ENCODE measurements at places on chromosomes 12 and 14.

DNA sequence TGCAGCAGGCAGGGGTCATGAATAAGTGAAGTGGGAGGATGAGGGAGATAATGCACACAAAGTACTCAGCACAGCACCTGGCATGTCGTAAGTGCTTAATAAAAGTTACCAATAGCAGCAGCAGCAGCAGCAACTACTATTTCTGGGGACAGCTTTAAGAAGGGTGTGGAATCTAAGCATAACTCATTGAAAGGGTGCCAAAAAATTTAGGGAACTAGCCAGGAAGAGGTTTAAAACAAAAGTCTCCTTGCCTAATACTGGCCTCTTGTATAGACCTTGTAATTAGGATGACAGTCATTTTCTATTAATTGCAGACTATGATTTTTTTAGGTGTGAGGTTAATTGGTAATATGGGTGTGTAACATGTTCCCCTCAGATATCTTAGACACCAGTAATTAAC lies 179.9 kb downstream of the PTPN11 start:
- no peak for DNase-seq

DNA sequence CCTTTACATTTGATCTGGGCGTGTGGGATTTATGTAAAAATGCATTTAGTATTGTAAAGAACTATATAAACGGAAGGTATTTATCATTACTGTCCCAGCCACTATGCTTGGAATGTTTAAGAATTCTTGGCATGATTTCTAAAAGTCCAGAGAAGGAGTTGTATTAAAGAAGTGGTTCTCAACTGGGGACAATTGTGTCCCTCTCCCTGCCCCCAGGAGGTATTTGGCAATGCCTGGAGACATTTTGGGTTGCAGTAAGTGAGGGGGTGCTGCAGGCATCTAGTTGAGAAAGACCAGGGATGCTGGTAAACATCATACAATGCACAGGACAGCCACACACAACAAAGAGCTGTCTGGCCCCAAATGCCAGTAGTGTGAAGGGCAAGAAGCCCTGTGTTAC lies 7.2 kb downstream of the SLC38A1 start:
- no peak for DNase-seq

GRCh38 chr12:3317841-3318501 lies 173.0 kb upstream of the PRMT8 start:
- DNase-seq = no peak

GRCh38 chr12:23236811-23237210 lies 611.8 kb downstream of the ETNK1 start:
- DNase-seq = no peak

DNA sequence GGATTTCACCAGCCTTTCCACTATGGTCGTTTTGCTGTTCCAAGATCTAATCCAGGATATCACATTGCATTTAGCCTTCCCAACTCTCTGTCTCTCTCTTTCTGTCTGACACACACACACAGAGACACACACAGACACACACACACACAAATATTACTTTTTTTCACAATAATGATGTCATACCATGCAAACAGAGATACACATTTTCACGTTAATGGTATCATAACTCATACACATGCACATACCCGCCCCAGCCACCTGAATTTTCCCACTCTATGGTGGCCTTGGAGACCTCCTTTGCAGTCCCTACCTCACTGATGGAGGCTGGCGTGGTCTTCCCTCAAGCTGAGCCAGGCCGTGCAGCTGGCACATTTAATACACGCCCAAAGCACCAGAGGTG lies 7.2 kb upstream of the MYL2 start:
- no peak for DNase-seq

- no peak for DNase-seq
Measured at GRCh38 chr12:115543269-115543668, 734.2 kb downstream of the MED13L start.

- no peak for DNase-seq
Measured at GRCh38 chr12:89309815-89310214, 42.5 kb downstream of the DUSP6 start.

GRCh38 chr14:30230719-30231118 lies 303.1 kb upstream of the PRKD1 start:
- DNase-seq = no peak

GRCh38 chr14:85315733-85316290 lies 214.1 kb upstream of the FLRT2 start:
- no peak for DNase-seq

DNA sequence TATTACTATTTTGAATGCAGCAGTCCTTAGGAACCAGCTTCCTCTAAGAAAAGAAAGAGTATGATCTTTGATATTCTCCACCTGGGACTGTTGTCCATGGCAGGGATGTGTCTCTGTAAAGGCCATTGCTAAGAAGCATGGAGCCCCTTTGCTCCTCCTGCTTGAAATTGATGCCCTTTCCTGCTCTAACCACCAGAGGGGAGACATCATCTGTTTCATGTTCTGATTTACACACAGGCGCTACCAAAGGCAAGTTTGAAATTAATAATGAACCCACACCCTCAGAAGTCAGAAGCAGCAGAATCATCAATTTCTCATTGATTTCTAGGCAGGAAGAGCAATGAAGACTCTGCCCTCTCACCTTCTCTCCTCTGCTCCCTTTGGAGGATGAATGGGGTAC lies 253.8 kb downstream of the RMST start:
- no peak for DNase-seq

DNA sequence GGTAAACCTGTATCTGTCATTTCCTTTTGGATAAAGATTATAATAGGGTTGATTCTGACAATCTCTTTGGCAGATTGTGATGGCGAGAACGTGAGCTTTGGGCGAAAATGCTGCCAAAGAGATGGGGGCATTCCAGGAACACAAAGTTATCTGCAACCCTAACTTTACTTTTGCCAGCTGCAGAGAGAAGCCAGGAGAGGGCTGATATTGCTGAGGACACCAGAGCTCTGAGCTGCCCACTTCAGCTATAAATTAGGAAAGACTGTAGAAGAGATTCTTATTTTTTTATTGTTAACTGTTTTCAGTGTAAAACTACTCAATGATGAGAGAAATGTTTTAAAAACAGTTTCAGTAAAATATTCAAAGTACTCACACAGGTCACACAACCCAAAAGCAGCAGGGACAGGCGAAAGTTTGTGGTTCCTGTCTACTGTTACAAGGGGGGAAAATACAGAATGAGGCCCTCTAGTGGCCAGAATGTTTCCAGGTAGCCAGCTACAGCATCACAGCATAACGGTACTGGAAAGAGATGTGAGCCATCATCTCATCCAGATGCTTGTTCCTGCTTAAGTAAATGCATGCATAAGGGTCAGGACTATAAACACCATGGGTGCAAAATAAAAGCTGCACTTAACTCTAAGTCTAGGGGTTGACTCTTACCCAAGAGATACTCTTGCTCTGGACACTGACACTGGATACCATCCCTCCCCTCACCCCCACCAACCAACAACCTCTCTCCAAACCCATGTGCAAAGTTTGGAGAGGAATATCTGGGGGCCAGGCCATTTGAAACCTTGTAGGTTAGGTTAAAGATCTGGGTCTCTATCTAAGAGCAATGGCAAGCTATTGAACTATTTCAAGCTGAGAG lies 498.4 kb downstream of the RMST start:
- peak; percentile 67 for DNase-seq

DNA sequence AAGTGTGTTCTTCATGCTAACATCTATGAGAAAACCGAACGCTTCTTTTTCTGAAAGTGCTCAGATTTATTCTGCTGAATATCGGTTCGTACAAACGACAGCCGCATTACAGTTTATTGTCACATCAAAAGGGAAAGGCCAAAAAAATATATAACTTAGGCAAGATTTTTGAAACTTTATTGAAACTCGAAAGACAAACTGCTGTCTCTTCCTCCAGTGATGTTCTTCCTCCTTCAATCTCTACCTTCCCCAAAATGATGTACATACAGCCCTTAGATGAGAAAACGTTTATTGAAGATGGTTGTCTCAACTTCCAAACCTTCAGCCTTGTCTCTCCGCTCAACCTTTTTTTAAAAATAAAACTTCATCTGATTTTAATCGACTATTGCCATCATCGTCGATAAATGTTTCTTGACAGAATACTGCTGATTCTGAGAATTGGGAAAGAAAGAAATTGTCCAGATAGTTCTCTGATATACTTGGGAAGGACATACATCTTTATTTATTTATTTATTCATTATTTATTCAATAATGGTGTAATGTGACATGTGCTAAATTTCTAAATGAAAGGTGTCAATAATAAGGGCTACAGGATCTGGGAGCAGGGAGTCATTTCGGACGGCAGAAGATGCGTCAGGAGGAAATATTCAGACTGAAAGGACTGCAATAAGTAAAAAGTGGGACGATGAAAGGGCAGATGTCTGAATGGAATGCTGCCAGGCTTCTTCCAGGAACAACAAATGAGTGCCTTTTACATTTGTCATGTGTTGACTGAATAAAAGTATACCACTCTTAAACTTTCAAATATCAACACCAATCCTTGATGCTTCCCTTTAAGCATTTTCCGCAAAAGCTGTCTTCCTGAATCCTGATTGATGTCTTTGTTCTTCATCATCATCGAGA lies 817 bp upstream of the MDM1 start:
- DNase-seq = no peak

DNA sequence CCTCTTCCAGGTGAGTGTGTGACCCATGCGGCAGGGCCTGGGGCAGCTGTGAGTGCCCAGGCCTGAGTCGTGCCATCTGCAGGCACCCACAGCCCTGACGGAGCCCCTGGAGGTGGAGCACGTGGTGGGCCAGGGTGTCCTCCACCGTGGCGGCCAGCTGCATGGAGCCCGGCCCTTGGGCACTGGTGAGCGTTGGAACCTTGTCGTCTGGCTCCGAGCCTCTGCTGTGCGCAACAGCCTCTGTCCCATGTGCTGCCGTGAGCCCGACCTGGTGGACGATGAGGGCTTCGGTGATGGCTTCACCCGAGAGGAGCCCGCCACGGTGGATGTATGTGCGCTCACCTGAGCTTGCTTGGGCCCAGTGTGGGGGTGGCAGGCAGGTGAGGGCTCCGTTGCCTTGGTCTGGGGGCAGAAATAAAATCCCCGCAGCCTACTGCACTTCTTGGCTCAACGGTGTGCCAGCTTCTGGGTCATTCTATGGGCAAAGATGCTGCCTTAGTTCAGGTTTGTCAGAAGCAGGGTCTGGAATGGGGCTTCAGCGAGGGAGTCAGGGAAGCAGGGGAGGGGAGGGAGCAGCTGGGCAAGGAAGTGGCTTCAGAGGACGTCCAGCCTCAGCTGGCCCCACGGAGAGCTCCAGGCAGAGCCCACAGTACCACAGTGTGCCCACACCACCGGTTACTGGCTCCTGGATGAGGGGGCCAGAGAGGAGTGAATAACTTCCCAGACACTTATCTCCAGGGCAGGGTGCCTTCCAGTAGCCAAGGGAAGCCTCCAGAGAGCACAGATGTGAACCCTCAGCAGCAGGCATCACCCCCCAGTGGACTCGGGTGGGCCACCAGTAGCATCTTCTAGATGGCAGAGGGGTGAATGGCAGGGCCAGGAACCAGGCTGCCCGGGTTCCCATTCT lies 1.2 kb upstream of the ARL6IP4 start:
- DNase-seq = no peak

DNA sequence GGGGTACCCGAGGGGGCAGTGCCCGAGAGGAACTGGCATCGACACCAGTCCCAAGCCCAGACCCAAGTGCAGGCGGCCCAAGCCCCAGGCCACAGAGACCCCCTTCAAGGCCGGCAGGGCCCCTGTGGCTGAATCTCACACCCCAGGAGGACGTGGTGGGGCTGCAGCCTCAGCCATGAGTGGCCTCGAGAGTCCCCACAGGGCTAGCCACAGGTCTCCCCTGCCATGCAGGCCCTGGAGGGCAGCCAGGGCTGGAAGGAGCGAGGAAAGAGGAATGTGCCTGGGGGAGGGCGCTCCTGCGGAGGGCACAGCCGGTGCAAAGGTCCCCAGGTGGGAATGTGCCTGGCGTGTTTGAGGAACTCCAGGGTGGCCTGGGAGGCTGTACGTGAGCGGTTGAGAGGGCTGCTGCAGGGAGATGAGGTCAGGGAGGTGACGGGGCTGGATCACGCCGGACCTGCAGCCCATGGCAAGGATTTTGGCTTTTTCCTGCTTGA lies 86.1 kb downstream of the NCOR2 start:
- no peak for DNase-seq

DNA sequence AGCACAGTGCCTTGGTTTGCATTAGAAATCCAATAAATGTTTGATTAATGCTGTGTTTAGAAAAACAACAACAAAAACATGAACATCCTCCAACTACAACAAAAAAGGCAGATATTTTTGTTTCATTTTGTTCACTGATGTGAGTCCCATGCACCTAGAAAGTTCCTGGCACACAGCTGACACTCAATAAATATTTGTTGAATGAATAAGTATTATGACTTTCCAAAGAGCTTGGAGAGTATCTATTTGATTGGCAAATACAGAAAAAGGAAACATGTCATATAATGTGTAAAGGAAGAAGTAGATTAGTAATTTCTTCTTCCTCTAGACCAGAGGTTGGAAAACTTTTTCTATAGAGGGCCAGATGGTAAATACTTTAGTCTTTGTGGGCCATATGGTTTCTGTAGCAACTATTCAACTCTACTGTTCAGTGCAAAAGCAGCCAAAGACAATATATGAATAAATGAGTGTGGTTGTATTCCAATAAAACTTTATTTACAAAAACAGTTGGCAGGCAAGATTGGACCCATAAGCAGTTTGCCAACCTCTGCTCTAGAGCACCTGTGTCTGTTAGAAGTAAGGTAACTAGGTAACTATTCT lies 312.3 kb upstream of the DIO2 start:
- no peak for DNase-seq

GRCh38 chr14:32694795-32695449 lies 243.8 kb upstream of the NPAS3 start:
- no peak for DNase-seq

DNA sequence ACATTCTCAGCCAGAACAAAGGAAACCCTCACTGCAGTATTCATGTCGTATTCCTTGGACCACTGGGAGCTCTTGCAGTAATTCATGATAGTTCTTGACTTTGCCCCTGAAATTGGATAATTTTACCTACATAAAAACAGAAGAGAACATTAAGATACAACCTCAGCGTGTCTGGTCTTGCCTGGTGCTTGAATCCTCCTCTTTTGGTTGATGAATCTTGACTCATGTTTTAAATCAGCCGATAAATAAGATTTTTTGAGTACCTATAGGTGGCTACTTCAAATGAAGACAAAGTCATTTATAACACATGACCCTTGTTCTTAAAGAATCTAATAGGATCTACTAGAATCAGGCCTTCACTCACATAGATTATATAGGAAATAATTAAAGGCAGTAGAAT lies 221.0 kb downstream of the PTPRO start:
- no peak for DNase-seq

DNA sequence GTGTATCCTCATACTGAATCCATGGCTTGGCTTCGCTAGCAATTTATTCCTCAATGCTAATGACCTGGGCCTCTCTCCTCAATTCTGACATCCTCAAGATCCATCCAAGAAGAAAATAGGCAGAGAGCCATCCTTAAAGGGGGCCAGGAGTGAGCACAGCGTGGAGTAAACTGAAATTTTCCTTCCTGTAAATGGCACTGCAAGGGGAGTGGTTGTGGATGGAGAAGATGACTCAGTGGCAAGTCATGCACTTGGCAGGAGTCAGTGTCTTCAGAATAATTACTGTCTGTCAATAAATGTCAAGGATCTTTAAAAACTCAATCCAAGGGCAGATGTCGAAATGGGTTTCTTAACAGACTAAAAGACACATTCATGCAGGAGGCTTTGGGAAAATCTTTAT lies 88.0 kb upstream of the TMEM132C start:
- DNase-seq = peak; percentile 31
